CD4-positive, alpha-beta T cell treated with Interleukin-15 for 1 hour (primary cell): ENCODE measurements at places on chromosomes 16 and 17.

GRCh38 chr17:69222707-69223258 lies 5.8 kb downstream of the ABCA10 start:
- no peak for DNase-seq

GRCh38 chr17:12665263-12666210 lies at the start of gene MYOCD:
TSS of gene MYOCD (plus strand) at chr17:12665890. CDS start at chr17:12666189, 299 bp downstream.
- DNase-seq, result no peak

DNA sequence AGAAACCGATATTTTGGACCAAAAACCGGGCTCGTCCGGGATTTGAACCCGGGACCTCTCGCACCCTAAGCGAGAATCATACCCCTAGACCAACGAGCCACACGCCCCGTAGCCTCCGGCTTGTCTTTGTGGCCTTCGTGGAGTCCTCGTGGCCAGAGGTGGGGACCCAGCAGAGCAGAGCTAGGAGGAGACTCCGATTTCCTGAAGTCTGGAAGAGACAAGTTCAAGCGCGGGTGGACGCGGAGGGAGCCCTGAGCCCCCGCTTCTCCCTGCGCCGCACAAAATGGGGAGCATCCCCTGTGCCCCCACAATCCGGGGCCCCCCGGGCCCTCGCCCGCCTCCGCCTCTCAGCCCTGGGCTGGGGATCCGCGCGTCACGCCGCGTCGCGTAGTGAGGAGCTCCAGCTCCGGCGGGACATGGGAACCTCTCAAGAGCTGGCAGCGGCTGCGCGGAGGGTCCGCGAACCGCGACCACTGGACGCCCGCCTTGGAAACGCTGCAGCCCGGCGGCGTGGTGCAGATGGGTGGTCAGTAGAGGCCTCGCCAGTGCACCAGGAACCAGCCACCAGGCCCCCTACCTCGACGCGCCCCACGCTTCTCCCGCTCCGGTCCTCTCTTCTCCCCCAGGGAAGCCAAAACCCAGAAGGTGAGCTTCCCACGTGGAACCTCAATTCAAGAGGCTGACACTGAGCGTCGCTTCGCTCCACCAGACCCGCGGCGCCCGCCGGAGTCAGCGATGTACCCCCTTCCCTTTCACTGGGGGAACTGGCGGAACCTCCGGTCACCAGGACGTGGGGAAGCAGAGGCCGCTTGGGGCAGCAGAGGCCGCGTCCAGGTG lies 5.2 kb upstream of the OR1F1 start:
- DNase-seq, result peak; percentile 54

- no peak for DNase-seq
These were observed 63.5 kb downstream of the PRKCA start for GRCh38 chr17:66365903-66366302.

GRCh38 chr17:69300222-69300621 lies 26.7 kb downstream of the ABCA5 start:
- DNase-seq, result no peak

- DNase-seq, result no peak
These were observed 31.4 kb downstream of the ASGR1 start for GRCh38 chr17:7147772-7148171.

- no peak for DNase-seq
These were observed 5.1 kb downstream of the NBR1 start for GRCh38 chr17:43176119-43176570.

DNA sequence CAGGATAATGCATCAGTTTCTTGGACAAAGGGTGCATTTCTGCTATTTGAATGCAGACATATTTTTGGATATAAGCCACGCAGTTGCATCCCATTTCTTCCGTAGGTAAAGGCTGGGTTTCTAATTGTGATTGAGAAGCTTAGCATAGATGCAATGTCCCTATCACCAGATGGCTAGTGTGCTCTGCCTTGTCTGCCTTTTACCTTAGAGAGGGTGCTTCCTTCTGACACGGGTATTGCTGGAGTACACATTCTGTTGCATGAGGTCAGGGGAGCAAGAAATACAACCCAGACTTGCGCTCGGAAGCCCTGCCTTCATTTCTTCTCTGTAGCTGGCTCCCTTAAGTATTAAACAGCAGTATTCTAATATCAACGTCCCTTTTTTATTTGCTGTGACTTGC lies 337.4 kb downstream of the WWOX start:
- DNase-seq, result no peak

GRCh38 chr17:40484285-40484972 lies 17.0 kb downstream of the TNS4 start:
- no peak for DNase-seq

GRCh38 chr17:83173914-83174361 lies 94.5 kb downstream of the METRNL start:
- no peak for DNase-seq
